Mucosa of descending colon (tissue), 3 donors: ENCODE measurements at places on chromosomes 2 and 18. TPM values are rescaled to one million over a fixed set of nuclear protein-coding genes. Genes with fewer than 3 reads are reported as not detected.

- DNase-seq: no peak
Observed at GRCh38 chr18:64513401-64513800, 364.5 kb upstream of the LINC00305 start.

DNA sequence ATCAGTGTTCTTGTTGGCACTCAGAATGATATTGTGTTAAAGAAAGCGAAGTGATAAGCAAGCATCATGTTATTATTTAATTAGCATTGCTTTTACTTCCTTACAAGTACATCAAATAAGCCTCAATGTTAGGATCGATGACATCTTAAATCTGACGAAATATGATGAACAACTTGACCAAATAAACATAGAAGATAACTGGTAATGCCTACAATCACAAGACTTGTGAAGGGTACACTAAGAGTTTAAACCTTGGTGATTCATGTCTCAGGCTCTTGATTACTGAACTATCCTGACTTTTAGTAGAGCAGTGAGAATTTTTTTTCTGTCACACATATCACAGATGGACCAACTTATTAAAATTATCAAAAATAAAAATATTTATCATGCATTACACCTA is 500.8 kb upstream of the ZEB2 start:
- no peak for DNase-seq

DNA sequence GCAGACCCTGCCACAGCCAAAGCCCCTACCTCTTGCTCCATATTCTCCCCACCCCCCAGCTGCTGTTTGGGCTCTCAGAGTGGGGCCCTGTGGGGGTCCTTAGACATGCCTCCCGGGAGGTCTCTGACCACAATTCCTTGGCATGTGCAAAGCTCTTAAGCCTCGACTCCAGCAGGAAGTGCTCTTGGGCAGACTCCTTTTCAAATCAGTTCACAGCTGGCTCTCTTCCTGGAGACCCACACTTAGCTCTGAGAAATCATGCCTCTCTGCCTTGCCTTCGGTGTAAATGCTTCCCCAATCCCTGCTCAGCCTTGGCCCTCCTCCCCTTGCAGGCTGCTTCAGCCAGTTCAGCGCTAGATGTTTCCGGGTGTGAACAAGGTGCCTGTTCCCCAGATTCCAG is 46.9 kb downstream of the NGEF start:
- DNase-seq: no peak

The MYL12A gene
- total RNA-seq: 345 TPM

DNA sequence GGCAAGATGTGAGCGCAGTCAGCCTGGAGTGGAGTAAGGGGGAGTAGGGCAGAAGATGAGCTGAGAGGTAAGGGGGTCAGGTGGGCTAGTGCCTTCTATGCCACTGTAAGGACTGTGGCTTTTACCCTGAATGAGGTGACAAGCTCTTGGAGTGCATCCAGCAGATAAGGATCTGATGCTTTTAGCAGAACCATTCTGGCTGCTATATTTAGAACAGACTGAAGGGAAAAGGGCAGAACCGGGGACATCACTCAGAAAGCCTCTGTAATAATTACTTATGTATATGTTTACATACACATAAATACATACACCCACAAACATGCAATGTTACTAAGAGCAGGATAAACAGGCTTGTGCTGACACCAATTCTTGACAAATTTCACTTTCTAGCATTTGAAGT is 124.8 kb downstream of the DTNB start:
- no peak for DNase-seq

DNA sequence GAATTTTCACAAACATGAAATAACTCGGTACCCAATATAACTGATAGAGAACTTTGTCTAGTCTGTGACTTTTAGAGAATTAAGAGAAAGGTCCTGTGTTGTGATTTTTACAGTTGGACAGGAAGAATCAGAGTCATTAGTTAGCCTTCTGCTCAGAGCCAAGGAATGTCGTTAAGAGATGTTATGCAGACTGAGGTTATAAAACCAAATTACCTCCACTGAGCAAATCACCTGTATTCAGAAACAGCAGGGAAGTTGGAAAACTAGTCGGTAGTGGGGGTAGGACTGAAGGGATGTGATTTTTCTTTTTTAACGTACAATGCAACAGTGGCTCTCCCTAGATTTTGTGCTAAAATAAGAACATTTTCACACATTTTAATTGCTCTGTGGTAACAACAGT is 18.5 kb downstream of the TANK start:
- no peak for DNase-seq

- DNase-seq: no peak
Observed at GRCh38 chr18:21203542-21204241, 38.3 kb upstream of the GREB1L start.

The TGFA gene
- total RNA-seq: 13.5 TPM

- no peak for DNase-seq
Observed at GRCh38 chr2:141323571-141323970, 807.2 kb downstream of the LRP1B start.
